Smooth muscle cell of the umbilical artery (primary cell): ENCODE measurements at places on chromosomes 5 and 9. TPM values are rescaled to one million over a fixed set of nuclear protein-coding genes. Genes with fewer than 3 reads are reported as not detected.

Gene MCTP1
- 13.7 and 17.3 TPM in 2 replicates for total RNA-seq

Gene OR1J2
- not detected in 2 replicates for total RNA-seq

Gene IFNB1
- total RNA-seq = 0.30 TPM in 1 of 2 replicates, not detected in the other

Gene COL15A1
- 19.0 and 49.9 TPM in 2 replicates for total RNA-seq

Gene RFESD
- total RNA-seq = 0.59 and 1.7 TPM in 2 replicates

Gene IL4
- total RNA-seq = not detected in 2 replicates

Gene PCDHAC1
- 0.09 and 0.30 TPM in 2 replicates for total RNA-seq
